T-helper 2 cell (primary cell): ENCODE measurements at places on chromosomes 13 and 19.

DNA sequence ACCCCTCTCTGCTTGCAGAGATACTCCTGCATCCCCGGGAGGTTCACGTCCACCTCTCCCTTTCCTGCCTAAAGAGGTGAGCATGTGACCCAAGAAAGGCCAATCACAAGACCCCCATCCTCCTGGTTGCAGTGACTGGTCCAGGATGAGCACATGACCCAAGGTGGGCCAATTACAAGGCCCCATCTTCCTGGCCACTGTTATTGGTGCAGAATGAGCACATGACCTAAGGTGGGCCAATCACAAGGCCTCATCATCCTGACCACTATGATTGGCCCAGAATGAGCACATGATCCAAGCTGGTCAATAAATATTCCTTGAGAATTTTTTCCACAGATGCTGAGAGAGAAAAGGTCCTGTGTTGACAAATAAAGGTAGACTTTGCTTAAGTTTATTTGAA, 350.7 kb downstream of the EFNB2 start:
- DNase-seq = no peak

GRCh38 chr19:44615863-44616247, 2.5 kb downstream of the IGSF23 start:
- DNase-seq = no peak

DNA sequence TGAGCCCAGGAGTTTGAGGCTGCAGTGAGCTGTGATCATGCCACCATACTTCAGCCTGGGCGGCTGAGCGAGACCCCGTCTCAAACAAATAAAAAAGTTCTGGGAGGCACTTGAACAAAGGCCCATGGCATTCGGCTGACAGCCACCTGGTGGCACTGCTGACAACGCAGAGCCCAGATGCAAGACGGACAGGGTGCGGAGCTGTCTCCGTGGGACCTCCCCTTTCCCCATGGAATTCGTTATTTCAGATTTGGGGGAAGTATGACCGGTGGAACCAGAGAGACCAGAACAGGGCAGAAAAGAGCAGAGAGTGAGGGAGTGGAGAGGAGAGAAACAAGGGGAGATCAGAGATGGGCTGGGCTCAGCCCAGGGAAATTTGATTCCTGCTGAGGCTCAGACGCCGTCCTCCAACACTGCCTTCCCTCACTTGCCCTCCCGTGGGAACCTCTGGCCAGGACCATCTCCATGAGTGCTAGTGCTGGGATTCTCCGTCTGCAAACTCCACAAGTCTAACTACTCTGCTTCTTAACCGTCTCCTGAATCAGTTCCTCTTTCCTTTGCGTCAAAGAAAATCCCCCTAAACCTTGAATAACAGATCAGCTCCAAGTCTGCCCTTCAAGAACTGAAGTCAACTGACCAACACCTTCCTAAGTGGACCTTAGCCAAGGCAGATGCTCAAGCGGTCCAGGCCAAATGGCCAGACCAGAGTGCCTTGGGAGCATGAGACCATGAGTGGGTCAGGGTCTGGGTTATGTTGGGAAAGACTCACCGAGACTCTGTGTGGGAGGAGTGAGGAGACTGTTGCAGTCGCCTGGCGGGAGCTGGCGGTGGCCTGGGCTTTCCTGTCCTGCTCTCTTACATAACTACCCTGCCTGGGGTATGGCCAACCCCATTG, 11.9 kb upstream of the ATF5 start:
- no peak for DNase-seq

- DNase-seq = no peak
Observed at GRCh38 chr13:44468874-44469273, 95.2 kb downstream of the SERP2 start.
